ENCODE measurements at places on chromosomes 12 and 14.
A peak's percentile ranks its signal among the peaks of the same experiment; 100 is the strongest.

DNA sequence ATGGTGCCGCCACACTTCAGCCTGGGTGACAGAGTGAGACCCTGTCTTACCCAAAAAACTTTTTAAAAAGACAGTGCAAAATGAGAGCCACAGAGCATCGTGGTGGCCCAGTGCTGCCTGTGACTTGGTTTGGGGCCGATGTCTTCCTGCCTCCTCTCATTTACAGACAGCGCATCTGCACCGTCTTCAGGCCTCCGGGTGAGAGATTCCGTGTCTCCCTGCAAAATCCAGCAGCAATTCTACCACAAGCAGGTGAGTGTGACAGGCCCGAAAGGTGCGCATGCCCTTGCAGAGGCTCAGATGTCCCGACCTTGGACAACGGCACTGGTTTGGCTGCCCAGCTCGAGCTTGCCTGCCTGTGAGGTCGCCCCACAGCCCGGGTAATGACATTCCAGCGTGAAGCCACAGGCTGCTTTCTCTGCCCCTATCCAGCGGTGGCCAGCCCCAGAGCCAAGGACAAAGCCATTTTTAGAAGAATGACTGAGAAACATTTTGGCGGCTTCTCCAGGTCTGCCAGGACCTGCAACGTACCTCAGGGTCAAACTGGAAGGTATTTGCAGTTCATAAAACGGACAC, 70.3 kb upstream of the RFLNA start:
- DNase-seq = no peak

DNA sequence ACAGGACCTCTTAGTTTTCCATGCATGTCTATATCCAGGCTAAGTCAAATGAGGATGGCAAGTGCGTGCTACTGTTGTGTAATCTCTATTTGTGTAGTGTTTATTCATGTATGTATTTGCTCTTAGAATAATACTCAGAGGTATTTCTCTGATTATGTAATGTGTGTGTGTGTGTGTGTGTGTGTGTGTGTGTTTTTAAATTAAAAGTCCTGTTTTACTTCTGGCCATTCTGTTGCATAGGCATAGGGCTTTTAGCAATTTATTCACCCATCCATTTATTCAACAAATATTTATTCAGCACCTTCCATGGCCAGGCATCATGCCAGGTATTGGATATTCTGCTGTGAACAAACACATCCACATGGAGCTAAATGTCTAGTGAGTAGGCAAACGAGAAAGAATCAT, 63.5 kb downstream of the PELI2 start:
- DNase-seq = no peak

DNA sequence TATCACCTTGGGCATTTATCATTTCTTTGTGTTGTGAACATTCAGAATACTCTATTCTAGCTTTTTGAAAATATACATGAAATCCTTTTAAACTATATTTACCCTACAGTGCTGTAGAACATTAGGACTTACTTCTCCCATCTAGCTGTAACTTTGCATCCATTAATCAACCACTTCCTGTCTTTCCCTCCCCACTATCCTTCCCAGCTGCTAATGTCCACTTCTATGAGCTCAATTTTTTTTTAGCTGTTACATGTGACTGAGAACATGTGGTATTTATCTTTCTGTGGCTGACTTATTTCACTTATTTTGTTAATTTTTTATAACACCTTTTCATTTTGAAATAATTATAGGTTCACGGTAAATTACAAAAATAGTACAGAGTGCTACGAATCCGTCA, 136.0 kb downstream of the LMNTD1 start:
- peak; percentile 42 for DNase-seq

DNA sequence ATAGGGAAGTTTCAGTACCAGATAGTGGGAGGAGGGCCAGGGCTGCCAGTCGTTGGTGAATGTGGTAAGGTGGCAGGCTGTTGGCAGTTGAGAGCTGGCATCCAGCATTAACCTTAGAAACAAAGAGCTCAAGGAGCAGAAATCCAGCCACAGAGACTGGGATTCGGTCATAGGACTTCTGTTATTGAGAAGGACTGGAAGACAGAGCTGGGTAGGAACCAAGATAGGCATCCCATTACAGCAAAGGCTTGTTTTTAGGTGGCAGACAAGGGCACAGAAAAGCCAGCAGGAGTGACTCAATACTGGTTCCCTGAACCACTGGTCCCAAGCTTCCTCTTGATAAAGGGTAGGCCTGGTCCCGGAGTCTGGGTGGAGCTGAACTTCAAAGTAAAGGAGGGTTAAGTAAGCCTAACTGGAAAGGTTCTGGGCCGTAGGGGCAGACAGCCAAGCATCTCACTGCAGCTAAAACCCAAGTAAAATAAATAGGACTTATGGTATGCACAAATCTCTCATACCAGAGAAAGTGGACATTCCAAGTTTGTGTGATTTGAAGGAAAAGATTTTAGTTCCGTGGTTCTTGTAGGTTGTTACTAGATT, 147.9 kb downstream of the ETV6 start:
- peak; percentile 96 for DNase-seq

- DNase-seq = no peak
Observed at GRCh38 chr14:57820581-57820980, 45.3 kb downstream of the SLC35F4 start.

GRCh38 chr14:90397425-90398314, 841 bp downstream of the CALM1 start:
- DNase-seq = peak; percentile 46

- DNase-seq = no peak
Observed at GRCh38 chr12:15648558-15648957, 140.6 kb downstream of the EPS8 start.

DNA sequence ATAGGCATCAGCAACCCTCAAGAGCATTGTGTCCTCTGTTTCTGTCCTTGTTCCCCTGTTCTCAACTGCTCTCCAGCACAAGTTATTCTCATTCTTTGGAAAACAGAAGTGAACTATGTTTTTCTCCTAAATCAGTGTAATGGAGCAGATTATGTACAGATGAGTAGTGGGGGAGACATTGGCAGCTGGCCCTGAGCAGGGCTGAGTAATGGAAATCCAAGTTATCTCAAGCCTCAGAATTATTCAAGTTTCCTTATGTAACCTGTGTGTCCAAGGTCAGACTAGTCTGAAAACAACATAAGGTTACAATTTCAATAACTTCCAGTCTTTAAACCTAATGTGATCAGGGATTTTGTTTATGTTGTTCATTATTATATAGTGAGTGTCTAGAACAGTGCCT, 116.1 kb upstream of the FUT8 start:
- DNase-seq = peak; percentile 42

GRCh38 chr14:38079268-38079667, 128.4 kb upstream of the SSTR1 start:
- DNase-seq = peak; percentile 46
